ENCODE measurements at places on chromosomes 3 and 15. TPM values are rescaled to one million over a fixed set of nuclear protein-coding genes. Genes with fewer than 3 reads are reported as not detected.

Gene SH2D7
- total RNA-seq, result not detected

Gene SPINK8
- not detected for total RNA-seq

Gene KNL1
- total RNA-seq, result 16.5 TPM

Gene ICE2
- 42.5 TPM for total RNA-seq

Gene ASB7
- total RNA-seq, result 22.5 TPM

Gene TRPC1
- 4.2 TPM for total RNA-seq

Gene SOX2
- not detected for total RNA-seq

Gene GNAT1
- not detected for total RNA-seq

Gene CCDC54
- total RNA-seq, result not detected

Gene KIF7
- total RNA-seq, result 0.81 TPM

Gene EEFSEC
- 2.3 TPM for total RNA-seq

Gene GOLGA8S
- total RNA-seq, result not detected
